ENCODE measurements at places on chromosomes 5 and 9.

DNA sequence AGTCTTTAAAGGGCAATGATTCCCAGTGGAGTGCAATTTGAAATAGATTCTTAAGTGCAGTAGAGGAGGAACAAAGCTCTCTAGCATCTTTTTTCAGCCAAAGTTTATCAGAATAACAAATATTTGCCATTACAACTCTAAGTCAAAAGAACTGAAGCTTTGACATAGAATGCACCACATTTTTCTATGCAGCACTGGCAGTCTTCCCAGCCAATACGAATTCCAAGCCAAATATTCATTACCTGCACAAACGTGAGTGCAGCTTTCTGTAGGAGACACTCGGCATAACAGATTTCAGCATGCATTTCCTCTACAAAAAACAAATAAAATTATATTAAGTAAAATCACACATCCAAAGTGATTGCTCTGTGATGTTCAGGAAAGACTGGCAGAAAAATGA lies 103.4 kb downstream of the TTC39B start:
- DNase-seq = no peak

DNA sequence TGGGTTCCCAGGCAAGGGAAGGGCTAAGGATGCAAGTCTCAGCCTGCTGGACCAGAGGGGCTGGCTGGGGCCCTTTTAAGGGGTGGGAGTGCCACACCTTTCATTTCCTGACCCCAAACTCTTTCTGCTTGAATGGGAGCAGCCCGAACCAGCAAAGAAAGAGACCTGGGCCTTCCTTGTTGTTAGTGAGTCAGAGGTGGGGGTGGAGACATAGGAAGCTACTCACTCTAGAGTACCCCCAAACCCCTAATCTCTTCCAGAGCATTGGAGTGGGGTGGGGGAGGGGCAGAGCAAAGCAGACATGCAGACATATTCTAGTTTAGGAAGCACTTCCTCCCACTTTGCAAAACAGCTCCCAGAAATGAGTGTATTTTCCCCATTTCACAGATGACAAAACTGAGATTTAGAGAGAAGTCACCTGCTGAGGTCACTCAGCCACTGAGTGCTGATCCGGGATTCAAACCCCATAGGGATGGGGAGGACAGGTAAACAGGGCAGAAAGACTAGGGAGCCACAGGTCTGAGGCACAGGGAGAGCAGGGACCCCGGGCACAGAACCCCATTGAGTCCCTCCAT lies 6.0 kb upstream of the AQP3 start:
- no peak for DNase-seq

DNA sequence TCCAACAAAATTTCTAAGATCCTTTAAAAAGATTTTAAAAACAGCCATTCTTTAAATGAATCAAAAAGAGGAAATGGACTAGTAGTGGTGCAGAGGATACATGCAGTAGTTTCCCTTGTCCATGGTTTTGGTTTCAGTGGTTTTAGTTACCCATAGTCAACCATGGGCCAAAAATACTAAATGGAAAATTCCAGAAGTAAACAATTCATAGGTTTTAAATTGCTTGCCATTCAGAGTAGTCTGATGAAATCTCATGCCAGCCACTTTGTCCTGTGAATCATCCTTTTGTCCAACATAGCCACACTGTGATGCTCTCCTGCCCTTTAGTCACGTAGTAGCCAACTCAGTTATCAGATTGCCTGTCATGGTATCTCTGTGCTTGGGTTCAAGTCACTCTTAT lies 286.1 kb downstream of the ANXA1 start:
- no peak for DNase-seq

DNA sequence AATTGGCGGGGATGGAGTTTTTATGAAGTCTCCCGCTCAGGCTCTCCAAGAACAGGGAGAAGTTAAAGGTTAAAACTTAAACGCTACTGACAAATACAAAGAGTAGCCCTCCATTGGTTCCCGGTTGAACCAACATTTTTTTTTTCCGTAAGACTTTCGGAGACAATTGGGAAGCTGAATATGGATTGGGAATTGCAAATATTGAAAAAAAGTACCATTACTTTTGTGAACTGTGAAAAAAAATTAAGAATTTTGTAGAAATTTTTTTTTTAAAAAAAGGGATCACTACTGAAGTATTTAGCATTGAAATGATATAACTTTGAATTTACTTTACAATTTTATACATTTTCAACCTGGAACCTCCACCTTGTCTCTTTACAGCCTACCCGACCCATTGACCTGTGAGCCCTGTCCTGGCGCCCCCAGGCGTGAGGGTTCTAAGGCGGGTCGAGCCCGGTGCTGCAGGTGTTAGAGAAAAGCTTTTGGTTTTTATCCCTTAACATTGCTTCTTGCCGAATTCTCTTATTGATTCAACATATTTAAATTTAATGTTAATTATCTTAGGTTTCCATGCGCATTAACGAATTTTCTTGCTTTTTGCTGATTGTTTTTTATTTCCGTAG lies 448 bp upstream of the ZNF782 start:
- DNase-seq = no peak

DNA sequence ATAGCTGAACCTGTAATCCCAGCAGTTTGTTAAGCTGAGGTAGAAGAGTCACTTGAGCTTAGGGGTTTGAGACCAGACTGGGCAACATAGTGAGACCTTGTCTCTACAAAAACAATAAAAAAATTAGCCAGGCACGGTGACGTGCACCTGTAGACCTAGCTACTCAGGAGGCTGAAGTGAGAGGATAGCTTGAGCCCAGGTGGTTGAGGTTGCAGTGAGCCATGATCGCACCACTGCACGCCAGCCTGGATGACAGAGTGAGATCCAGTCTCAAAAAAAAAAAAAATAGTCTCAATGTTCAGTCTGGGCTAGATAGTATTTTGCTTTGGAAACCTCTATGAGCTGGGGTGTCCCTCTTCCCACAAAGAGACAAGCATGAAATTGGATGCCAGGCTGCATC lies 51.9 kb upstream of the IQGAP2 start:
- no peak for DNase-seq

DNA sequence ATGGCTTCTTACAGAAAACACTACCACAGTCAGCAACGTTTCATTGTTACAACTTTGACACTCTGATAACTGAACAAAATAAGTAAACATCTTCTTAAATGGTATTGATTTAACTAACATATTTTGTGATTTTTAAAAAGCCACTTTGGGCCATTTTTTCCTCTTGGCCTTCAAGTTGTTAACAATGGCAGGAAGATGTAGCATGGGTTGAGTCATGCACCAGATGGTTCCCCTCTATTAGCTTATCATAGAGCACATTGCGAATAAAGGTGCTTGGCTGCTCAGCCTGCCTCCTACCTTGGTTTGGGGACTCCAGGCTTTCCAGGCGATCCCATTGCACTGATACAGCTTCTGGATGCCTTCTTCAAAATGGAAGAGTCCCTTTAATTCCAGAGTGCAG lies 24.1 kb upstream of the CER1 start:
- no peak for DNase-seq

GRCh38 chr5:142495531-142495930 lies 170.7 kb upstream of the SPRY4 start:
- DNase-seq = no peak

DNA sequence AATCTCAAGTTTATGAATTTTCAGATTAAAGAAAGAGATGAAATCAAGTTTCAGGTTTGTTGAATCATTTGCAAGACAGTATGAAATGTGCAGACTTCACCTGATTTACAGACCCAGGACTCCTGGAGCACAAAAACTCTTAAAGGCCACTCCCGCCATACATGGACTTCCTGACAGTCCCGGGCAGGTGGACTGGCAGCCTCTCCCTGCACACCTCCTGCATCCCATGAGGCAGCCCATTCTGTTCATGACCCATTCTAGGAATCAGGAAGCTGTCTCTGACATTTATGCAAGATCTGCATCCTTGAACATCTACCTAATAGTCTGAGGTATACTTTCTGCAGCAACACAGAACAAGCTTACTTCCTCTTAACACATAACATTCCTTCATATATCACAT lies 5.9 kb downstream of the DDX31 start:
- no peak for DNase-seq

DNA sequence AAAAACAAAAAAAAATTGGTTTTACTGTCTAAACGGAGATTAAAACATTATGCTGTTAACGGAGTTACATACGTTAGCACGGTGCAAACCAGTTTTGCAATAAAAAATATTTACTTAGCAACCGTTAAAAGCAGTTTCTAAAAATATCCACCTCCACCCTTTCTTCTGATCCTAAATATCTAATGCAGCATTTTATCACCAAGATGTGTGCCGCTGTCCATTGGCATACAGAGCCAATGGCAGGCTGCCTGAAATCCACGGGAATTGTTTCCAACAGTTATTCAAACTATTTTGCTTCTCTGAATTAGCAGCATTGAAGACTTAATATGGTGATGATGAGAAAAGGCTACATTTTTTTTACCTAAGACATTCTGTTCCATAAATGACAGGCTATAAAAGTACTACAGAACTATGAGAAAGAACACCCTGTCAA lies 61.6 kb downstream of the CSNK1A1 start:
- DNase-seq = no peak

- DNase-seq = no peak
Measured at GRCh38 chr9:708551-709432, 132.7 kb upstream of the DMRT1 start.

Measured in activated CD8-positive, alpha-beta T cell treated with anti-CD3 and anti-CD28 coated beads, Interleukin-2, amount 10 ng/mL, durations not matched to agents 7 days and 5 days (primary cell).